ENCODE measurements at places on chromosomes 4 and X.

- DNase-seq = no peak
Observed at GRCh38 chr4:100466501-100466900, 51.3 kb downstream of the EMCN start.

- no peak for DNase-seq
Observed at GRCh38 chrX:73842541-73843234, 279.7 kb downstream of the CHIC1 start.

- no peak for DNase-seq
Observed at GRCh38 chr4:159069922-159070321, 33.0 kb upstream of the RAPGEF2 start.

- DNase-seq = no peak
Observed at GRCh38 chr4:113222471-113222870, 173.0 kb downstream of the ANK2 start.

GRCh38 chrX:129235903-129236302, 287.4 kb downstream of the SMARCA1 start:
- DNase-seq = no peak

DNA sequence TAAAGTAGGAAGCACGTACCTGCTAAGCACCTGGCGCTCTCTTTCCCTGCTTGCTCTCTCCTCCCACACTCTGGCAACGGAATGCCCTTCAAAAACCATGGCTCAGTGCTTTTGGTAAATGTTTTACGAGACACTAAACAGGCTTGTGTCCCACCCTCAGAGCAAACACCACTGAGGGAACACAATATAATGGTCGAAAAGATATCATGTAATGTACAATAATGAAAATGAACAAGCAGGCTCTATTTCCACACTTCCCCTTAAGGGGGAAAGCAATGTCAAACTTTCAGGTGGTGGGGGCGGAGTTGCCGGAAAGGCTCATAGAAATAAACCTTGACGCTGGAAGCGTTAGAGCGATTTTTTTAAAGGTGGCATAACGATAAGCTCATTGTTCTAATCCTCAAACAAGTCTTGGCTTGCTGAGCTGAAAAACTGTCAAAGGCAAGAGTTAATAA, 115.1 kb downstream of the RBM47 start:
- DNase-seq = no peak

DNA sequence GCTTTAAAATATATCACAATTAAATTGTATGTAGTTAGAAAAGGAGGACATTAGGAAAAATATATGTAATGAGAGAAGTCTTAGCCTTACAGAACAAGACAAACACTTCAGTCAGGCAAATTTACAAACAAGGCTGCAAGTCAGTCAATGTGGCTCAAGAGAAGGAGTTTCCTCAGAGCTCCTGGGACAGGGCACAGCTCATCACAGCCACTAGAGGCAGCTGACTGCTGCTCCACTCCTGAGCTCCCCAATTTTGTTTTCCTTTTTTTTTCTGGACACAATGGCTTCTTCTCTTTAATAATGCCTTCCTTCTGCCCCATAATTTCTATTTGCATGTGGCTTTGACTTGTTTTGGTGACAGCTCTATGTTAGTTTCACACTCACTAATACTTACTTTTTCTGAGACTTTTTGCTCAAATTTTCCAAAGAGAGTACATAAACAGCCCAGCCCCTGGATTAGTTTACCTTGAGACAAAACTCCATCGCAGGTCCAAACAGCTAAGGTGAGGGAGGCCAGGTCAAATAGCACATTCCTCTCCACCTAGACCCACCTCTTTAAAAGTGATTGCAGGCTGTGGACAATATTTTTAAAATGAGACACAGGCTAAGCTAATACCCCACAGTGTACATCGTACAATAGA, 850.4 kb upstream of the FRG1 start:
- no peak for DNase-seq

DNA sequence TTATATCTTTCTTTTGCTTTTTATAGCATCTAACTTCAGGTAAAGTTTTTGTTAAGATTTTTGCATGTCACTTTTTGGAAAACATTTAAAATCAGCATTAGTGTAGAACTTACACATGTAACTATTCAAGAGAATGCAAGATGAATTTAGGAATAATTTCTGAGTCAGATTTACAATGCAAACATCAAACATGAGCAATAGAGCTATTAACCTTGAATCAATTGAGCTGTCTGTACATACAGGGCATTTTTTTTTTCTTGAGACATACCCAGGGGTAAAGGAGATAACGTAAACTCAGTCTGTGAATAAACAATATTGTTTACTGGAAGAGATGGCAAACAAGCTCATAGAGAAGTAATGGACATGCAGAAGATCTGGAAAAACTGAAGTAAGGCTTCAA, 311.5 kb downstream of the IL1RAPL2 start:
- no peak for DNase-seq

DNA sequence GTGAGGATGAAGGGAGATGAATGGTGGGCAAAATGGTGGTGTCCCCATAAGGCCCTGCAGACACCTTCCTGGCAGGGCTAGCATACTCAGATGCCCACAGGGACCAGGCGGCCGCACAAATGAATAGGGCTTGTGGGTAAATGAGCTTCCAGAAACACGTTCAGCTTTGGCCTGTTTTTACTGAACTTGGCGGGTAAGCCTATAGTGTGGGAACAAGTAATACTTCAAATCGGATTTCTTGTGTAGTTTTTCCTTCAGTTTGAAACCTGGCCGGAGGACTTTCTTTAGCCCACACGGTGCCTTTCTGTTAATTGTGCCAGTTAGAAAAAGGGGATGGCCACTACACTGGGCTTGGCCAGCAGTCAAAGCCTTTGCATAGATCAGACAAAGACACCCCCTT, 22.8 kb downstream of the SMS start:
- no peak for DNase-seq

- DNase-seq = no peak
Observed at GRCh38 chrX:10697616-10698317, 77.4 kb upstream of the MID1 start.

DNA sequence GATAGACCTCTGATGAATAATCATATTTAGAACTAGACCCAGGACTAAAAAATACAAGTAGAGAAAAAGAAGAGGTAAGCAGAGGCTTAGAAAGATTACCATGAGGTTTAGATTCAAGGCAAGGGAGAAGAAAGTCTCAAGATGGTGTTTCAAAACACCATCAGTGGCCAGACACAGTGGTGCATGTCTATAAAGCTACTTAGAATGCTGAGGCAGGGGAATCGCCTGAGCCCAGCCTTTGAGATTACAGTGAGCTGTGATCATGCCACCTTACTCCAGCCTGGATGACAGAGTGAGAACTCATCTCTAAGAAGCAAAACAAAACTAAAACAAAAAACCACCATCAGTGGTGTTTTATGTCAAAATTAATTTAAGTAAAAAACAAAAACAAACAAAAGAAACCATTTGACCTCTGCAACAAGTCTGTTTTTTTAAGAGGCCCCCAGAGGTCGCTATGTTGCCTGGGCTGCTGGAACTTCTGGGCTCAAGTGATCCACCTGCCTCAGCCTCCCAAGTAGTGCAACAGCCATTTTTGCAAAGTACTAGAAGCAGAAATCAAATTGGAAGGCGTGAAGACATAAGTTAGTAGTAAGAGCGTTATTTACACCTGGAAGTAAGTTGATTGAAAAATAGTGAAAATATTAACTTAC, 784.3 kb downstream of the ADGRL3 start:
- DNase-seq = no peak

GRCh38 chr4:101864660-101865059, 74.1 kb downstream of the BANK1 start:
- no peak for DNase-seq

GRCh38 chrX:151692825-151693224, 2.4 kb upstream of the PRRG3 start:
- no peak for DNase-seq

DNA sequence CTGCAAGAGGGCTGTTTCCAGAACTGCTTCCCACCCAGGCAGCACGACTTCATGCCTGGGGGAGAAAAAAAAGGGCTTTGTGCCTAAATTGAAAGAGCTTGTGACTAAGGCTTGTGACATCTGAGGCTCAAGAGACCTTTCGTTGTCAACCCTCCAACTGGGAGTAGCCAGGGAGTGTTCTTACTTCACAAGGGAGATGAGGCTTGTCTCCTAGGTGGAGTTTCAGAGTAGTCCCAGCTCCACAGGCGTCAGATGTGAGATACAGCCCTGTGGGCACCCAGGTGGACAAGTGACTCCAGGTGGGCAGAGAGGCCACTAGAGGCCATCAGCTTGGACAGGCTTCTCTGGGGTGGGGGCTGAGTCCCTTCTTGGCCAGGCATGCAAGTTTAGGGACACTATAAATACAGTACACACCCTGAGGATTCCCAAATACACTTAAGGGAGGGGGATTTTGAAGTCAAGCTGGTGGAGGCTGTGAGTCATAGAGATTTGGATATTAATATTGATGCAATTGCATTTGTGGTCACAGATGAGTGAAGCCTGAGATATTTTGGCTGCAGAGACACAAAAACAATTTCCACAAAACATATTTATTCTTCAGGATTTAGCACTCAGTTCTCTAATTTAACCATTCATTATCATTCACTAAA, 40.1 kb upstream of the SETD7 start:
- no peak for DNase-seq

- DNase-seq = no peak
Observed at GRCh38 chrX:153988493-153988892, 15.9 kb downstream of the TMEM187 start.

DNA sequence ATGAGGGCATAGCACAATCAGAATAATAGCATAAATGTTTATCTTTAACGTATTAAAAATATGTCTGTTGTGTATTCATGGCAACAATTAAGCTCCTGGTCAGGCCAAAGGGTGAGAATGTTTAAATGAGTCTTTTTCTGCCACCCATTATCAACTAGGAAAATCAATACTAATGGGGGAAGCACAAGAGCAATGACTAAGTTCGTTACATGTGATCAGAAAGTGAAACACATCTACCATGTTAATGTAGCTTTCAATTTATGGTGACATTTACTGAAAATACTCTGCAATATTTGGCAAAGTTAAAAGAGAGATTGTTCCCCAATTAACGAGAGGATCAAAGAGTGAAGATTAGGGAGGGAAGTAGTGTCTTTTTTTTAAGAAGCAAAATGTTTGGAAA, 143.7 kb downstream of the NAA11 start:
- DNase-seq = peak; percentile 32

- no peak for DNase-seq
Observed at GRCh38 chrX:109403922-109404321, 78.0 kb downstream of the GUCY2F start.

GRCh38 chr4:52195869-52196268, 144.8 kb downstream of the SPATA18 start:
- no peak for DNase-seq

GRCh38 chr4:36209941-36210649, 34.2 kb downstream of the ARAP2 start:
- no peak for DNase-seq

DNA sequence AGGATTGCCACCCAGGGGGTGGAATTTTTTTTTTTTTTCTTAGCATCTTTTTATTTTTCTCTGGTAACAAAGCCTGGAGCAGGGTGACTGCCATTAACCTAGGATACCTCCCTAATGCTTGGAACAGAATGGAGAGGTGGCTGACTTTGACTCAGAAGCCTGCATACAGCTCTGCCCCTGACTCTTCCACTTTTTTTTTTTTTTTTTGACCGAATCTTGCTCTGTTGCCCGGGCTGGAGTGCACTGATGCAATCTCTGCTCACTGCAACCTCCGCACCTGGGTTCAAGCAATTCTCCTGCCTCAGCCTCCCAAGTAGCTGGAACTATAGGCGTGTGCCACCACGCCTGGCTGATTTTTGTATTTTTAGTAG, 341 bp upstream of the SLC2A9 start:
- DNase-seq = no peak

- no peak for DNase-seq
Observed at GRCh38 chrX:7542587-7543380, 300.2 kb upstream of the VCX start.

- peak; percentile 4 for DNase-seq
Observed at GRCh38 chr4:114312338-114312737, 286.3 kb upstream of the UGT8 start.

DNA sequence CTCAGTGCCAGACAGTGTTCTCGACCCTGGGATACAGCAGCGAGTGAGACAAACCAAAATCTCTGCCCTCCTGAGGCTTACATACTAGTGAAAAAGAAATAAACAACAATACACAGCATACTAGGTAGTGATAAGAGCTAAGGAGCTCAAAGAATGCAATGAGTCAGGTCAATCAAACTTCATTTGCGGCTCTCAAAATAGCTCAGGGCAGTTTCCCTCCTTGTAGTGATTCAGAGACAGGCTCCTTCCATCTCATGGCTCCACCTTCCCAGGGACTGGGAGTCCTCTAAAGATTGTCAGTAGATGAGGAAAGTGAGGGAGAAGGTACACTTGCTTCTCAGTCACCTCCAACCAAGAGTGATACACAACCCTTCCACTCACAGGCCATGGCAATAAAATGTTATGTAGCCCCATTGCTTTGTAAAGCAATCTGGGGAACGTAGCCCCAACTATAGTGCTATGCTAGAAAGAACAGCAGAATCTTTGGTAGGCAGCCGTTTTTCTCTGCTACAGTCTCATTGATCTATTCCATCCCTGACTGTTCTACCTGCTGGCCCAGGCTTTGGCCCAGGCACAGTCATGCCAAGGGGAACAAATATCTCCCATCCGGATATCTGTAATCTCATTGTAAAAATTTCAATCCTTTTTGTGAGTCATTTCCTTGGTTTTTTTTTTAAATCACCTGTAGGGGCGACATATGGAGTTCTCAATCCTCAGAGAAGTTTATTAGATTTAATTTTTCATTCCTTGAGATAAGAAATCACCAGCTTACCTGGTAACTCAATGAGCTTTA, 183.1 kb upstream of the S100G start:
- no peak for DNase-seq

GRCh38 chrX:55623100-55623499, at the start of gene FOXR2:
TSS of gene FOXR2 (plus strand) at chrX:55623400. CDS start at chrX:55623712, 312 bp downstream.
- no peak for DNase-seq

- DNase-seq = peak; percentile 24
Observed at GRCh38 chrX:17788439-17788838, 51.1 kb downstream of the SCML1 start.

DNA sequence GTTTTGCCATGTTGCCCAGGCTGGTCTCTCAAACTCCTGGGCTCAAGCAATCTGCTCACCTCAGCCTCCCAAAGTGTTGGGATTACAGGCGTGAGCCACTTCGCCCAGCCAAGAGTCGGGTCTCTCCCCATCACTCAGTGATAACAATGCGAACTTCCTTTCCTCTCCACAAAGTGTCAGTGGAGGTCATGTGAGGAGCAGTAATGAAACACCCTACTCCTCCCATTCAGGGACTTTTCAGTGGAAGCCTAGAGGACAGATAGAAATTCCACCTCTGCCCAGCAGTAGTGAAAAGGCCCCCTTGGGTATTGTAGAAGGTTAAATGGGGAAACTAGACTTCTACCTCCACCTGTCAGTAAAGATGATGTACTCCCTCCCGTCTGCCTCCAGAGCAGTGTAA, 141.9 kb upstream of the STK26 start:
- DNase-seq = no peak

GRCh38 chr4:71862315-71862714, 78.4 kb upstream of the GC start:
- DNase-seq = no peak

- DNase-seq = no peak
Observed at GRCh38 chr4:21858971-21859370, 89.6 kb downstream of the KCNIP4 start.

DNA sequence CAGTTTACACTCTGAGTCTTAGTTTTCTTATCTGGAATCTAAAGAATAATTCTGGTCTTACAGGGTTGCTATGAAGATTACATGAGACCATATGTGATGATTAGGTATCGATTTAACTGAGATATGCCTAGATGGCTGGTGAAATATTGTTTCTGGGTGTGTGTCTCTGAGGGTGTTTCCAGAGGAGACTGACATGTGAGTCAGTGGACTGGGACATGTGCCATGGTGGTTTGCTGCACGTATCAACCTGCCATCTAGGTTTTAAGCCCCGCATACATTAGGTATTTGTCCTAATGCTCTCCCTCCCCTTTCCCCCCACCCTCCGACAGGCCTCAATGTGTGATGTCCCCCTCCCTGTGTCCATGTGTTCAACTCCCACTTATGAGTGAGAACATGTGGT, 186.0 kb upstream of the CXorf66 start:
- DNase-seq = no peak

All from GM12865 (cell line).